ENCODE measurements at places on chromosomes 4 and X. TPM values are rescaled to one million over a fixed set of nuclear protein-coding genes. Genes with fewer than 3 reads are reported as not detected.

DNA sequence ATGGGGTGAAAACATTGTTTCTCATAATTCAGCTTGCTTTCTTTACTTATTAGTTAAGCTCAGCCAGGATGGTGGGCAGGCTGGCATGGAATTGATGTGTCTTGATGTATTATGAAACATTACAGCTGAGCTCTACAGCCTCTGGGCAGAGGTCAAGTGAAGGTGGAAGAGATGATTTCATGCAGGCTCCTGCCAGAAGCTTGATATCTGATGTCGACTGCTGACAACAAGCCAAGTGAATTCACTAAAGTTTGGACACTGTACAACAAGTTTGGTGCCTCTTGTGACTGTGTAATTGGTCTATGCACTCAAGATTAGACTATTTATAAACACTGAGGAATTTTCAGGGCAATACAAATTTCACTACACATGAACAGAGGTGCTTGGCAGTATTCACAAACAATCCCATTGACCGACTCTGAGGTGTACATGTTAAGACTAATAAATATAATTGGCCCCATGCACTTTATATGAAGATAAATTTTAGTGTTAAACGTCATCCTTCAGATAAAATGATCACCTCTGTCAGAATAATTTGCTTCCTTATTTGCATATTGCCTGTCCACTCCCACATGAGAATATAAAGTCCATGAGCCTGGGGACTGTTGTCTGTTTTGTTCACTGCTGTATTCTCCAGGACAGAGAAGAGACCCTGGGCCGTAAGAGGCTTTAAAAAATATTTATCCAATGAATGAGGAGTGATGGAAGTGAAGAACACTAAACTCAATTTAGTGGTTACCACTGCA is 612.2 kb downstream of the IQCM start:
- no peak for DNase-seq

DNA sequence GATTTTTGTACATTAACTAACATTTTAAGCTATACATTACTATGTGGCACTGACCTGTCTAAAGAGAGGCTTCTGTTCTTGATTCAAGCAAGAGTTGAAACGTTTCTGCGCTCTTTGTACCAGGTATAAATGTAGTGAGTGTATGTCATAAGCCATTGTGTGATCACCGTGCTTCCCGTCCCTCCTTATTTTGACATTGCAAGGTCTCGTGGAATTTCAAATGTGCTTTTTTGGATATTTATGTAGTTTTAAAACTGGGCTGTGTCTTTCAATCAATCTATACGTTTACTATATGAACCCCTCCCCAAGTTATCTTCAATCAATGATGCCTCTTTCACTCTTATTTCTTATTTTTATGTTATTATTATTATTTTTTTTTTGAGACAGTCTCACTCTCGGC is at the start of gene KLHL15:
KLHL15 (minus strand) TSS at position 101 of the 400 bp plus-strand sequence. CDS start 20,493 bp downstream, outside the sequence.
- DNase-seq, result no peak

- no peak for DNase-seq
These were observed 1.3 kb downstream of the FAM149A start for GRCh38 chr4:186105647-186106321.

GRCh38 chrX:38311743-38312142 is 15.6 kb downstream of the RPGR start:
- DNase-seq, result peak; percentile 34

DNA sequence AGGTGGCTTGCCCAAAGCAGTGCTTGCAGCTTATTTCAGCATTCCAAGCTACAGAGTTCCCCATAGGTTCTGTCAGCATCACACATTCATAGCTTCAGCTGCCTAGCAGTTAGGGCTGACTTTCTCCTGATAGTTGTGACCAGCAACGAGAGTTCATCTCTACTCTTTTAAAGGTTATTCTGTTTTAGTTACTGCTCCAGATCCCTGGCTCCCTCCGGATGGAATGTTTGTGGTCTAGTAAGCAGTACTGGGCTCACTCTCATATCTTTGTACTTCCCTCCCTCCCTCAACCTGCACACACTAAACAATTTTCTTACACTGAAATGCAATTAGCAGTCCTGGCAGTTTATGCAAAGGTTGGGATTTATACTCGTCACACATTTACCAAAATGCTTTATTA is 43.9 kb downstream of the PTTG2 start:
- DNase-seq, result peak; percentile 4

DNA sequence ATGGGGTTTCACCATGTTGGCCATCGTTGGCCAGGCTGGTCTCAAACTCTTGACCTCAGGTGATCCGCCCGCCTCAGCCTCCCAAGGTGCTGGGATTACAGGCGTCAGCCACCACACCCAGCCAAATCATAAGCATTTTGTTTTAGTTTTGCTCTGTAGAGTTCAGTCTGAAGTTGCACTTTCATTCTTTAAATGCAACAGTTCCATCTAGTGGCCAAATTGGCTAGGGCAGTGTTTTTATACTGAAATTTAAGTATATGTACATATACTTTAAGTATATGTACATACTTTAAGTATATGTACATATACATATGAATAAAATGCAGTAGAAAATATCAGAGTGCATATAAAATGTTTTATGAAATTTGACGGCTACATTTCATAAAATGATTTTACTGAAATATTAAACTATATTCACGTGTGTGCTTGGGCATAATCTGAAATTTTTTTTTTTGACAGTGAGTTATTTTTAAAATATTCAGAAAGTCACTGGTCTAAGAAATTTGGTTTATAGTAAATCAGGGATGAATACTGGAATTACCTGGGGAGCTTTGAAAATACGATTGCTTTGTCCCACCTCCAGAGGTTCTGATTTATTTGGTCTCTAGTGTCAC is 145.5 kb downstream of the NWD2 start:
- peak; percentile 42 for DNase-seq

GRCh38 chr4:53981066-53981465 is 83.3 kb downstream of the CHIC2 start:
- DNase-seq, result no peak

- DNase-seq, result no peak
These were observed 7.3 kb upstream of the DCTD start for GRCh38 chr4:182924497-182924896.

- peak; percentile 66 for DNase-seq
These were observed 290.1 kb upstream of the PCDH7 start for GRCh38 chr4:30429813-30430761.

DNA sequence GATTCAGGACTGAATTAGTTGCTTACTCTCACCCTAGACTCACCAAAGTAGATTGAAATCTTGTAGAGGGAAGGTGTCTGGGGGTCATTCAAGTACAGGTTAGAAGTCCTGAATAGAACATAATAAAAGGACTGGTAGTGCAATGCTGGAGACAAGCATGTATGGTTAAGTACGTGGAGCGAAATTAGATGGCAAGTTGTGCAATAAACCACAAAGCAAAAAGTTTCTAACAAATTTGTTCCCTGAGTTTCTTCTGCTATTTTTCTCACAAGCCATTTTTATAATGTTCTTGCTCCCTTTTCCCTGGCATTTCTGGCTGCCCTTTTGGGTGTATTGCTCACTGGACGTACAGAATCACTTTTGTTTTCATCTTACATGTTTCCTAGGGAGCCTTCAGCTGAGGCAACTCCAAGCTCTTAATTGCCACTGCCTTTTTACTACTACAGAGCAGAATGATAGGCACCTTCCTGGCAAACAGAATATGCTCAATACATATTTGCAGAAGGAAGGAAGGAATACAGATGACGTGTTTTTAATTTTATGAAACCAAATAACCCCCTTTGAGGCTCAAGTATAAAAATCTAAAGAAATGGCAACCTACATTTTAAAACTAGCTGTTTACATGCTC is 23.4 kb downstream of the LANCL3 start:
- no peak for DNase-seq

DNA sequence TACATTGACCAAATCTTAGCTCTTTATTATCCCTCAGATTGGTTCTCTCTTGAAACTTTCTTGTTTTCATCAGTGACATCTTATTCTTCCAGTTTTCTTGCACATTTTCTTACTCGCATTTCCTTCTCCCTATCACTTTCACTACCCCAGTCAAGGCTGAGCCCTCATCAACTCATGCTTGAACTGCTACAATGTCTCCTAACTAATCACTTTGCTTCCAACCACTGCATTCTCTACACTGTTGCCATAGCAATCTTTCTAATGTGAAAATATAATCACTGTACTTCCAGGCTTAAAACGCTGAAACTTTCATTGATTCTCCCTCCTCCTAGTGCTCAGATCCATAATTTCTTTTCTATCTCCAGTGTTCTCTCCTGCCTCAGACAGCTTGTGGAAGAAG is 22.2 kb upstream of the LPAR4 start:
- no peak for DNase-seq

DNA sequence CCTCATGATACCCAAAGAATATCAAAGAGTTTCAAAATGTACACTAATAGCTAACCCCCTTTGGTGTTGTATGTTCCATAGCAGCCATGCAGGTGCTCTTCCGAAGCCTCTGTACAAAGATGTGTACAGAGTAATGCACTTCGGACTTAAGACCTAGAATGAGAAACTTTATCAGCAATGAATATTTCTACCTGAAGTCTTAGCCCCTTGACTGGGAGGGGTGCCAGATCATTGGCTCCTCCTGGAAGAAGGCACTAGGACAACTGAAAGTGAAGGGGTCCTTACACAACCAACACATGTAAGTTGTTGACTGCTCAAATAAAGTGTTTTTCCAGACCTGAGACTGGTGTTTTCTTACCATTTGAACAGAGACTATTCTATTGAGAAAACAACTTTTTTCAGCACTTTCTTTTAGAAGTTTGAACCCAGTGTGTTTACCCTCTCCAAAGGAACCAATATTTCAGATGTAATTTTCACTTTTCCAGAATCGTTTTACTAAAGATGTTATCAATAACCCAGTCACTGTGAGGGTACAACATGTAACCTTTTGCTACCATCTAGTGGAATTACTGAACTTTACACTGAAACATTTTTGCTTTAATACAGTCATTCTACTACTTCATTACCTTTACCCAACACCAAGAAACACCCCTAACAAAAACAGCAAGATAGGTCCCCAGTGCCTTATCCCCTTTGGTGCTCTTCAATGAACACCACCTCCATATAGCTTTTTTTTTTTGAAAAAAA is 33.3 kb upstream of the PRDX4 start:
- no peak for DNase-seq

DNA sequence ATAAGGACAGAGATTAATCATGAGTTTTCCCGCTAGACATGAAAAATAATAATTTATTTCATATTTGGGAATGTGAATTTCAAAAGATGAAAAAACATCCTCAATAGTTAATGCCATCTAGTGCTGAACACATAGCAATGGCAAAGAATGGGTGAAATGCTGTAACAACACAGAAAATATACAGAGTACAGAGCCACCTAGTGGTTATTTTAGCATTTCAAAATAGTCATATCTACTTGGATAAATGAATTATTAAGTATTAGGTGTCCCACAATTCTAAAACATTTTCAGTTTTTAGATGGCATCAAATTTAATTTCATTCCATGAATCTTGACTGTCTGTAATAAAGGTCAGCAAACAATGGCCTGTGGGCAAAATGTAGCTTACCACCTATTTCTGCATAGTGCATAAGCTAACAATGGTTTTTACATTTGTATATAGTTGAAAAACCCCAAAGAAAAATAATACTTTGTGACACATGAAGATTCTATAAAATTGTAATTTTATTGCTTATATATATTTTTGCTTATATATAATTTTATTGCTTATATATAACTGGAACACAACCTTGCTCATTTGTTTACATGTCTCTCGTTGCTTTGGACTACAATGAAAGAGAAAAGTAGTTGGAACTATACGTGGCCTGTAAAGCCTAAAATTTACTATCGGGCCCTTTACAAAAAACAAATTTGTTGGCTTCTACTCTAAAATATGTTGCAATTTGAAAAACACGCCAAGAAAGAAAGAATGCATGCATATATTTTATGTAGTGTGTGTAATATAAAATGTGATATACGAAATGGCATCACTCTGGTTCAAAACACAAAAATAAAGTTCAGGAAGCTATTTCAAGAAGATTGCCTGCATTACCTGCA is 99.1 kb upstream of the FAM47C start:
- DNase-seq, result peak; percentile 36

DNA sequence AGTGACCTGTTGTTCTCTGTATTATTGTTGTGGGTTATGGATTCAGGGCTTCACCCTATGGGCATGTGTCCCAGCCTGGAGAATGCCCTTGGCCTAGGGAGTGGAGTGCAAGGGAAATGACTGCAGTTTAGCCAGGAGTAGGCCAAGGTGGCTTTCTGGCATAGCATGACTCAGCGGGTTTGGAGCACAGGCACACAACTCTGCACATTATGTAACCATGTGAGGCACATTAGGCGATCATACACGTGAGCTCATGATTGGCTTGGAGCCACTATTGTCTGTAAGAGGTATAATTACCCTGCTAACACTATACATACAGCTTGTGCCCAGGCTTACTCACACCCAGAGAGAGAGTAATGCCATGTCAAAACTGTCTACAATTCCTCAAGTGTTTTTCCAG is 35.1 kb upstream of the TACR3 start:
- peak; percentile 1 for DNase-seq

- no peak for DNase-seq
These were observed 105.3 kb downstream of the DHRSX start for GRCh38 chrX:2395261-2395992.

- peak; percentile 5 for DNase-seq
These were observed 50.0 kb upstream of the AADAT start for GRCh38 chr4:170139764-170140163.

DNA sequence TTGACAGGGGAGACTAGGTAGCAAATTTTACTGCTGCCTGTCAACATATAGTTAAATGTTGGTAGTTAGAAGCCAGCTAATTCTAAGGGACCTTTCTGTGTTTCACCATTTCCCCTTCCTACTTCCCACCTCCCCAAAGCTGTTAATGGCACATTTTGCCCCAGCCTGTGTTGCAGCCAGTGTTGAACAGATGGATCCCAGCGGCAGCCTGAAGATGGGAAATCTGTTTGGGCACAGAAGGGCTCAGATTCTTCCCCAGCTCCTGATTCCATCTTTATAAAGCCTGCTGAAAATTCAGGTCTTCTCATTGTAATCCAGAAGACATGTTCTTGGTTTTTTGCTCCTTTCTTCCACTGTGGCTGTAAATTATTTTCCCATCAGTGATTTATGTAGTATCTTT is 89.0 kb downstream of the SPRY1 start:
- no peak for DNase-seq

DNA sequence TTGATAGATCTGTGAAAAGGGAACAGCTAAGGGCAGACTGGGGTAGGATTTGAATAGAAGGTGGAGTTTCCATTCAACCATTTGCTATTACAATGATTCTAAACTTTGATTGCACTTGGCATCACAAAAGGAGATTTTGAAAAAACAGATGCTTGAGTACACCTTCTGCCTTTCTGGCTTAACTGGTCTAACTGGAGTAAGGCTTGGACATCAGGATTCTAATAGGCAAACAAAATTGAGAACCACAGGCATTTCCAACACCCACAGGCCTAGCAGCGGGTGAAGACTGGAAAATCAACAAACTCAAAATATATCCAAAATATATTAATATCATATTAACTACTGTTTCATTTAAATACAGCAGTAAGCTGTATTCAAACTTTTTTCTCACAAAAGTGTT is 1.9 kb upstream of the VEGFC start:
- DNase-seq, result no peak

GRCh38 chrX:19360903-19361302 is 17.2 kb downstream of the PDHA1 start:
- DNase-seq, result no peak

SYNPO2 gene
- total RNA-seq, result 1.6 TPM

ATP1B4 gene
- total RNA-seq, result not detected

FGFBP1 gene
- not detected for total RNA-seq

TMPRSS11F gene
- 0.10 TPM for total RNA-seq

SLC9B1 gene
- 0.24 TPM for total RNA-seq

CHM gene
- 17.1 TPM for total RNA-seq

ANKRD50 gene
- total RNA-seq, result 11.4 TPM

RTL3 gene
- 1.4 TPM for total RNA-seq

USP17L20 gene
- total RNA-seq, result not detected

VCX3A gene
- total RNA-seq, result not detected
